ENCODE measurements at places on chromosomes 7 and 10.
A peak's percentile ranks its signal among the peaks of the same experiment; 100 is the strongest.

DNA sequence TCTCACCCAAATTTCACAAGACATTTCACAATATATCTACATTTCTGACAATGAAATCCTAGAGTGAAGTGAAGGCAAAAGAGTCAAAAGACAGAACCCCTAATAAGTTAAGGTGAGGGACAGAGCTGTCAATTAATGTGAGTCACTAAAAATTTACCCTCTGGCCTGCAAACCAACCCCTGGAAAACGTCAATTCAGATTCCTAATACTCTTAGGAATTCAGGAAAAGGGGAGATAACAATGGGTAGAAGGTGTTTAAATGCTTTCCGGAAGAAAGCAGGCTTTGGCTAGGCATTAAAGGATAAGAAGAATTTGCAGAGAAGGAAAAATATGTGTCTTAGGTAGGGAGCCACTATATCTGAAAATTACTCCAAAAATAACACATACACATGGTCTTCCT, 299.6 kb downstream of the INHBA start:
- no peak for DNase-seq

GRCh38 chr7:129993275-129993674, 40.5 kb upstream of the UBE2H start:
- DNase-seq = peak; percentile 32

DNA sequence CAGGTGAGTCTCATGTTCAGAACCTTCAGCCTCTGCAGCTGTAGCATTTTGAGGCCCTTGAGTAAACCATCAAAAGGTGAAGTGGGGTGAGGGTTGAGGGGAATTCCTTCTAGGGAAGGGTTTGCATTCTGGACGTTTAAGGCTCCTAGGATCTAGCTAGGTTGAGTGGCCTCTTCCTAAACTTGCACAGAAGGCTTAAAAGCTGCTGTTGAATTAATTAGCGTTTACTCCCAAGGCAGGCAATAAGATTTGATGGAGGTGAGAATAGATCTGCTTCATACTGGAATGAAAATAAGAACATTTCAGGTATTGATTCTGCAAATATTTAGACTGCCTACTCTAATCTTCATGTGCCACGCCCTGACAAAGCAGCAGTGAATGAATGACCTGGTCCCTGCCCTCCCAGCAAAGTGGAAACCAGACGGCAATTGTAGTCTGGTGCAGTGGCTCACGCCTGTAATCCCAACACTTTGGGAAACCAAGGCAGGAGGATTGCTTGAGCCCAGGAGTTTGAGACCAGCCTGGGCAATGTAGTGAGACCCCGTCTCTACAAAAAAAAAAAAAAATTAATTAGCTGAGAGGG, 11.4 kb upstream of the KPNA7 start:
- no peak for DNase-seq

- DNase-seq = no peak
These were observed 192.5 kb downstream of the EBF3 start for GRCh38 chr10:129771576-129771975.

DNA sequence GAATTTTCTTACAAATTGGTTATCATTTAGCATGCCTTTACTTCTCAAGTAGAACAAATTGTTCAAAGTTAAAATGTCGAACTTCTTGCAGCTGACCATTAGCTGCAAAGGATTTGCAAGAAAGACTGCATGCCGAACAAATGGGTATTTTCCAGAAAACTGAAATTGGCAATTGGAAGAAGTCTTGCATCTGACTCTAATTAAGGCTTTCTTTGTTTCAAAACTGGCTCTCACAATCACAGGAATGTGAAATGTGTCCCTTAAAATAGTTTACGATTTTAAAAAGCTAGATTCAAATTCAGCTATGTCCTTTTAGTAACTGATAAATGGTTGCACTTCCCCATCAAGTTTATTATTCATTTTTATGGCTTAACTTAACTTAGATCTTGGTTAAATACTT, 207.9 kb downstream of the ARL4A start:
- peak; percentile 19 for DNase-seq

DNA sequence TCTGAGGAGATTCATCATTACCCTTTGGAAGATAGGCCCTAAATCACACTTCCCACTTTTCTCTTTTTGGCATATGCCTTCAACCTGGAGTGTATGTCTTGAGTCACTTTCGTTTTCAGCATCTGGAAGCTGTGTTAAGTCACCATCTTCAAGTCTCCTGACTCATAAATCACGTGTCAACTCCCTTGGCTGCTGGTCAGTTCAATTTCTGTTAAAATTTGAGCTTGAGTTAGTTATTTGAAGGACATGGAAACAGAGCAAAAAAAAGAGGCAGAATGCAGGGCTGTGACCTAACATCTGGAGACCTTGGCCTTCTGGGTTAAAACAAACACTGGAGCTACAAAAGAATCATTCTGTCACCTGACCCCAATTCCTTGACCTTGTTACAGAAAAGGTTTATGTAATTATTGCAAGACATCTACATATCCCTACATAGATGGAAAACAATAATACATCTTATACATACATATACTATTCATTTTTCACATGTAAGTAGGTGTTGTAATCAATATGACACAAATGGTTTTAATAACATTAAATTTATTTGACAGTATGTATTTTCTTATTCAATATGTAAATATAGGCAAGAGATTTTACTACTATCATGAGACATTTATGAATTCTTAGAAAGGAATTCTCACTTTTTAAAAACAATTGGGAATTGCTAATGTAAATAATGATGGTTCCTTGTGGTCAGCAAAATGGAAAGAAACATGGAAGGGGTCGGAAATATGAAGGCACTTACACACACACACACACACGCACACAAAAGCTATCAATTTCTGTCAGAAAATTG, 169.7 kb upstream of the PHYHIPL start:
- DNase-seq = peak; percentile 47

DNA sequence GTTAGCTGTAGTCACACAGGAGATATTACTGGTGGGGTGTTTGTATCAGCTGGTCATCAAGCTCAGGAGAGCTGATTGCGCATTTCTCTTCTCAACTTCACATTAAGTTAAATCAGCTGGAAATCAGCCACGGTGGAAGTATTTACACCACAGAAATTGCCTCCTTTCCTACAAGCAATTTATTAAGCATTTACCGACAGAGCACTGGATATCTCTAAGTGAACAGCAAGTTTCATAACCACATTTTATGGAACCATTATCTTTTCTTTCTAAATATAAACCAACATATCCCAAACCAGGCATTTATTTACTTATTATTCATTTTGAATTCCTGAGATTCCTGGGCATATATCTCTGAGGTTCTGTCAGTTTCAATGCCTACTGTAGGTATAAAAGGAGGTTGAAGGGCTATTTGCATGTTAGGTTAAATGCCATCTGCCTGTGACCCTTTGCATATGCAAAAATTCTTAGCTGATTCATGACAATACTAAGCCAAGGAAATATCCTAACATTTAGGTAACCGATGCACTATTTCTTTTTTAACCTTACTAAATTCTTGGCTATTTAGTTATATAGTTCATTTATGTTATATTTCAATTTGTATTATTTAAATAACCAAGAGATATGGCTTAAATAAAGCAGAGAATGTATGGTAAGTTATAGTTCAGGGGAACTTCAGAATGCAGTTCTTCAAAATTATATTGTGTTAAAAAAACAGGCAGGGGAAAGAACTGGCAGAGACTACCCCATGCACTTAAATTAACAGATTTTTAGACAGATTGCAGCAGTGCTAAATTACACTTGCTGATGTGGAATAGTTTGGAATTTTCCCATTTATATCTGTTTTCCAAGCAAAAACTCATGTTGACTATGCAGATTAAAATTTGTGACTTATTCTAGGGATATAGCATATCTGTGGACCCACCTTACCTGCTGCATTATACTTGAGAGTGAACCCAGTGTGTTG, 56.8 kb downstream of the DYNC1I1 start:
- DNase-seq = no peak

GRCh38 chr10:130750441-130750840, 561.1 kb downstream of the TCERG1L start:
- no peak for DNase-seq

- no peak for DNase-seq
These were observed 3.9 kb upstream of the GATA3 start for GRCh38 chr10:8050556-8051108.

DNA sequence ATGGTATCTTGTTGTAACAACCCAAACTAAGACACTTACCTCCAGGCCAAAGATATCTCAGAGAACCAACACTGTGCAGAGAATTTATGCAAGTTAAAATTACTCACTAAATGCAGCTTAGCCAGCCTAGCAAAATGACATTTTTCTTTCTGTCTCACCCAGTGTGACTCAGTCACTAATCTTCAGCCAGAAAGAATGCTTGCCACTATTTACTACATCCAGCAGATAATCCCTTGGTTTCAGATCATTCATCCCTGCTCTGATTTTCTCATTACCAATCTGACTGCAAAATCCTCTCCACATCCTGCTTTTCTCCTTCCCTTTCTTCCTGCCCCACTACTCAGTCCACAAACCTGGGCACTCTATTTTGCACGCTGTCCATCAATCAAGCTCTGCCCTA, 93.5 kb upstream of the NEBL start:
- no peak for DNase-seq

DNA sequence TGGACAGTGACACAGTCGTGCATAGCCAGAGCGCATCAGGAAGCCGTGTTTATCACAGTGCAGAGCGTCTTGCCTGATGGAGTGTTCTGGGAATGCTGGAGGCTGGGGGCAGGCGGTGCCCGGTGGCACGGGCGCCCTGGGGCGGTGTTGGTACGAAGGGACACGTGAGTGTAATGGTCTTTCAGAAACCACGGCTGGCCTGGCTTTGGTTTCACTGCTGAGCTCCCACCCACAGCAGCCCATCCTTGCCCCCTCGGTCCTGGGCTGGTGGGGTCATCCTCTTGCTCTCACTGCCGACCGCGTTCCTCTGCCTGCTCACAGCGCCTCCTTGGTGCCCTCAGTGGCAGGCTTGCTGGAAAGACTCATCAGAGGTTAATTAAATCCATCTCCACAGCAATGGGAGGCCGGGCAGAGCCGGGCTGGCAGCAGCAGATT, 50.6 kb downstream of the NKX6-2 start:
- no peak for DNase-seq

GRCh38 chr7:77188731-77189437, 10.7 kb downstream of the FGL2 start:
- DNase-seq = no peak

GRCh38 chr7:149440222-149440621, 20.6 kb downstream of the ZNF777 start:
- DNase-seq = no peak

- no peak for DNase-seq
These were observed 291.7 kb upstream of the HABP2 start for GRCh38 chr10:113261161-113261560.

- no peak for DNase-seq
These were observed 42.8 kb downstream of the RBM20 start for GRCh38 chr10:110686949-110687348.

DNA sequence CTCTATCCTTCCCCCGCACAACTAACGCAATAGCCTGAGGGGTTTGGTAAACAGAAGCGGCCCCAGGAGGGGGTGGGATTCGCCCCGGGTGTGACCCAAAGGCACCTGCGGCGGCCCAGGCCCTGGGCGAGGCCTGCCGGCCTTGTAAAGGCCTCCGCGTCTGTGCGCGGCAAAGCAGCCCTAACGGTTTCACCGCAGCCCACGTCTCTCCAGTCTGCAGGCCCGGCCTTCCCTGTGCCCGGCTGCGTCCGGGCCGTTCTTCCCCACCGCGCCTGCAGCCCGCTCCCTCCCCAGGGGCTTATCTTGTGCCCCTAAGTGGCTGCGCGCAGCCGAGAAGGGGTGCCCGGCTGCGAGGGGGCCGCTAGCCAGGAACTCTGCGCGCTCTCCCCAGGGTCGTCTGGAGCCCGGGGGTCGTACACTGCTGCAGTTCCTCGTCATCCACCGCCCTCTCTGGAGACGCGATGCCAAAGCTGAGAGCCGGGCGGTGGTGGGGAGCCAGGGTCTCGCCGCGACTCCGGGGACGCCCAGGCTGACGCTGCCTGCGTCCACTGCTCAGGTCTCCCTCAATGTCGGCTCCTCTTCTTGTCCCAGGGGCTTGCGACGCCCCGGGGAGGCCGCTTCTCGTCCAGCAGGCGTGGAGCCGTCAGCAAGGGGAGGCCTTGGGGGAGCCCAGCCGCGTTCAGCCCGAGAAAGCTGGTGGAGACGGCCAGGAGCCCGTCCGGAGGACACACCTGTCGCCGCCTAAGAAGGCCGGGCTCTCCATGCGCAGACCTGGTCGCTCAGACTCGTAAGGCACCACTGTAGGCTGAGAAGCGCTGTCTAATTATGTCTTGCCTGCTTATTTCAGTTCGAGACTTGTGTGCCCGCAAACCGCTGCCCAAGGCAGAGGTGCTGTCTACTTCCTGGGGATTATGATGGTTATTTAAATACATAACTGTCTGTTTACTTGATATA, 132.3 kb downstream of the SPAG6 start:
- DNase-seq = no peak

GRCh38 chr7:7434329-7434728, 101.3 kb downstream of the COL28A1 start:
- no peak for DNase-seq

DNA sequence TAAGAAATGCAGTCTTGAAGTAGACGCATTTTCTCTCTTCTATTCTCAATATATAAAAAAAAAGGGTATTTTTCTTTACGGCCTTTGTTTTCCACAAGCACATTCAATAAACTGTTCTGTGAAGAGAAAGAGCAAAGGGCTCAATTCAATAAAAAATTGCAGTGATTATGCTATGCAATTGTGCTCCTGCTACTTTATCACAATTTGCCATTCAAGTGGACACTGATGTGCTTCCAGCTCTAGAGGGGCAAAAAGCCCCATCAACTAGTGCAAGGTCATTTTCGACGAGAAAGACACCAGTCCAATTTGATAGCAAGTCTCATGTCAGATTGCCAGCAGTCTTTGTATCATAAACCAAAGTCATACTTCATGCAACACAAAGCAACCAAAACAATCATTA, 82.6 kb upstream of the THSD7A start:
- DNase-seq = no peak

- no peak for DNase-seq
These were observed 44.4 kb upstream of the USP6NL start for GRCh38 chr10:11655836-11656235.

- DNase-seq = no peak
These were observed 4.6 kb downstream of the SGMS1 start for GRCh38 chr10:50619166-50619565.

DNA sequence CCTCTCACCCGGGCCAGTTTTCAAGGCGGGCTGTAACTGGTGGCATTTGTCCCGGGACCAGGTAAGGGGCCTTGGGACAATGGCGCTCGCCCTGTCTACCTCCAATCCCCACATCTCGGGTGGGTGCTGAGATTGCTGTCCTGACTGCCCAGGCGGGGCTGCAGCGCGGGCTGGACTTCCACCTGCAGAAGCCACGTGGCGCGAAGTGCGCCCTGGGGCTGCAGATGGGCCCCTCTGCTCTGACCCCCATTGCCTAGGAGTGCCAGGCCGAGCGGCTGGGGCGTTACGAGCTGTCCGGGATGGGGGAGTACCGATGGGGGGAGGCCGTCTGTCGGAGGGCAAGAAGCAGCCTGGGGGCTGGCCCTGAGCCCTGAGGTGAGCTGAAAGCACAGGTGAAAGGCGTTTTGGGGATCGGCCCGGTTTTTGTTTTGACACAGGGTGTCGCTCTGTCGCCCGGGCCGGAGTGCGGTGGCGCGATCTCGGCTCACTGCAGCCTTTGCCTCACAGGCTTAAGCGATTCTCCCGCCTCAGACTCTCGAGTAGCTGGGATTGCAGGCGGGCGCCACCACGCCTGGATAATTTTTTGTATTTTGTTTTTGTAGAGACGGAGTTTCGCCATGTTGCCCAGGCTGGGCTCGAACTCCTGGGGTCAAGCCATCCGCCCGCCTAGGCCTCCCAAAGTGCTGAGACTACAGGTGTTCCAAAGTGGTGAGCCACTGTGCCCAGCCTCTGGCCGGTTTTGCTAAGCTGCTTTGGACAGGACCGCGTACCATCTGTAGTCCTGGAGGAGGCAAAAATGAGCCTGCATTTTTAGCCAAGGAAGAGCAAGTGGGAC, at the start of gene SFXN2:
Gene SFXN2, plus strand, starts transcription at position 16 of the 835 bp plus-strand sequence. CDS start 12,001 bp downstream, outside the sequence.
- no peak for DNase-seq

Measured in AG09319 (cell line).